ENCODE measurements at places on chromosomes 1 and 21.

DNA sequence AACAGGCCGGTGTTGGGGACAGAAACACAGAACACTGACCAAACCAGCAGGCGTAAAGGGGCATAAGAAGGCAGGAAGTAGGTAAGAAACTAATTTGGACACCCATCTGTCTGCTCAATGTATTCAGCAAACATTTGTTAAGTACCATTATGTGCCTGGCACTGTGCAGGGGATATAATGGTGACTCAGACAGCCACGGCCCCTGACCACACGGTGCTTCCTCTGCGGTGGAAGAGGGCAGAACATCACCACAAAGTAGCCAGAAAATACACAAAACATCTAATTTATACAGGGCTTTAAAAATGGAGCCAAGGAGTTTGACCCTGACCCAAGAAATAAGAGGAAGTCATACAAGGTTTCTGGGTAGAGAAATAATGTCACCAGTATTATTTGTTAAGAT lies 12.9 kb downstream of the DNAJC11 start:
- DNase-seq: no peak

- no peak for DNase-seq
Measured at GRCh38 chr1:92487078-92487605, 417 bp upstream of the GFI1 start.

GRCh38 chr1:178055093-178055492 lies 38.8 kb upstream of the RASAL2 start:
- DNase-seq: no peak

DNA sequence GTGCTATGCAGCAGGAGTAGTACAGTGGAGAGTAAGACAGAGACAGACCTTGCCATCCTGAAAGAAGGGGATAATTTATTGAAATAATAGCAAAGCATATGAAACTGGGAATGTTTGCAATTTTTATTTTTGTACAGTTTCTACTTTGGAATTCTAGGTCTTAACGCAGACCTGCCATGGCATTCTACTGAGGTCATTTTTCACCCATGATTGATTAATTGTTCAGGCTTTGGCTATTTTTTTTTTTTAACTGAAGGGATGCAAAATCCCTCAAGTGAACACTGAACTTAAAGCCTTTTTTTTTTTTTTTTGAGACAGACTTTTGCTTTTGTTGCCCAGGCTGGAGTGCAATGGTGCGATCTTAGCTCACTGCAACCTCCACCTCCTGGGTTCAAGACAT lies 27.1 kb downstream of the MTF2 start:
- DNase-seq: no peak

DNA sequence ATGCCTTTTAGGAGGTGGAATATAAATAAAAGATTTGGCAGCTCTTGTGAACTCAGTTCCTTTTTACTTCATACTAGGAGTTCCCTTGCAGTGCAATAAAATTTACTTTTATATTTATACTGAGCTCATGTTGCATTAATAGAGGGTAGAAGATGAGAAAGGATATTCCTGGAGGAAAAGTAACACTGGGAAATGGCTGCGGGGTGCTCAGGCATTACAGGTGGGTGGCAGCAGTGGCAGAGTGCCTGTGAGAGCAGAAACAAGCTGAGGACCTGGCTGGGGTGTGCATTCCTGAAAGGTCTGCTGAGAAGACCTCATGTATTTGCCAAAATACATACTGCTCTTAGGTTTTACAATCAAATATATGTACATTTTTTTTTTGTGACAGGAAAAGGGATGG lies 126.9 kb downstream of the COQ8A start:
- DNase-seq: no peak

- DNase-seq: no peak
Measured at GRCh38 chr1:31315902-31316301, 19.1 kb downstream of the ZCCHC17 start.

- no peak for DNase-seq
Measured at GRCh38 chr1:190792873-190793272, 315.2 kb upstream of the BRINP3 start.

GRCh38 chr1:87760654-87761053 lies 432.0 kb downstream of the LMO4 start:
- no peak for DNase-seq

- no peak for DNase-seq
Measured at GRCh38 chr1:55214212-55214933, 791 bp downstream of the USP24 start.

GRCh38 chr21:37870221-37870620 lies 46.0 kb downstream of the KCNJ6 start:
- no peak for DNase-seq

GRCh38 chr1:19419691-19420090 lies 65.6 kb downstream of the CAPZB start:
- DNase-seq: no peak

- DNase-seq: no peak
Measured at GRCh38 chr1:87760155-87760554, 431.5 kb downstream of the LMO4 start.

DNA sequence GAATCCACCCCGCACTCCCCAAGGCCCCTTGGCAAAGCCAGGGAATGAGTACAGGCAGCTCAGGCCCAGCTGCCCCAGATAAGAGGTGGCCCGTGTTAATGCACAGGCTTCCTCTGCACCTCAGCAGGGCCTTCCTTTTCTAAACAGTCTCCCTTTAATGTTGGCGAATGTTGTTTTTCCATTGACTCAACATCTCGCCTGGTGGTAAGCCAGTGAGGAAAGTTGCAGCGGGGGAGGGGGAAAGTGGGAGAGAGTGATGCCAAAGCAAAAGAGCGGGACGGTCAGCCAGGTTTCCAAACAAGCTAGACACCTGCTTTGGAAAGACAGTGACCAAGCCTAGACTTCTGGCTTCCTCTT lies 10.3 kb upstream of the PROX1 start:
- no peak for DNase-seq

- DNase-seq: no peak
Measured at GRCh38 chr1:183263886-183264602, 78.0 kb downstream of the LAMC2 start.

- no peak for DNase-seq
Measured at GRCh38 chr1:16115468-16115983, 40.3 kb downstream of the EPHA2 start.

DNA sequence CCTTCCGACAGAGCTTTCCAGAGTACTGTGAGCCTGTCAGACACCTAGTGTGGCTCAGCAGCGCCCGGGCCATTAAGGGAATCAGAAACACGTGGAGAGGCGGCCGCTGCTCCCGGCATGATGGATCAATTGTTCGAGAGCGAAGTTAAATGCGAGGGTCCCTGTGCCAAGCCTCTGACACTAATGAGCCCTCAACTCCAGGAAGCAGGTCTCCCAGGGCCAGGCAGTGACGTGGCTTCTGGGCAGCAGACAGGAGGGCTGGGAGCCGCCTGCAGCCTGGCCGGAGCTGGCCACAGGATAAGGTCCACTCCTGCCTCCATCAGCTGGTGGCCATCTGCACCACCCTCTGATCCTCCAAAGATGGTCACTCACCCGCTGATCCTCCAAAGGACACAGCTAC lies 67.5 kb upstream of the CLDN14 start:
- no peak for DNase-seq

DNA sequence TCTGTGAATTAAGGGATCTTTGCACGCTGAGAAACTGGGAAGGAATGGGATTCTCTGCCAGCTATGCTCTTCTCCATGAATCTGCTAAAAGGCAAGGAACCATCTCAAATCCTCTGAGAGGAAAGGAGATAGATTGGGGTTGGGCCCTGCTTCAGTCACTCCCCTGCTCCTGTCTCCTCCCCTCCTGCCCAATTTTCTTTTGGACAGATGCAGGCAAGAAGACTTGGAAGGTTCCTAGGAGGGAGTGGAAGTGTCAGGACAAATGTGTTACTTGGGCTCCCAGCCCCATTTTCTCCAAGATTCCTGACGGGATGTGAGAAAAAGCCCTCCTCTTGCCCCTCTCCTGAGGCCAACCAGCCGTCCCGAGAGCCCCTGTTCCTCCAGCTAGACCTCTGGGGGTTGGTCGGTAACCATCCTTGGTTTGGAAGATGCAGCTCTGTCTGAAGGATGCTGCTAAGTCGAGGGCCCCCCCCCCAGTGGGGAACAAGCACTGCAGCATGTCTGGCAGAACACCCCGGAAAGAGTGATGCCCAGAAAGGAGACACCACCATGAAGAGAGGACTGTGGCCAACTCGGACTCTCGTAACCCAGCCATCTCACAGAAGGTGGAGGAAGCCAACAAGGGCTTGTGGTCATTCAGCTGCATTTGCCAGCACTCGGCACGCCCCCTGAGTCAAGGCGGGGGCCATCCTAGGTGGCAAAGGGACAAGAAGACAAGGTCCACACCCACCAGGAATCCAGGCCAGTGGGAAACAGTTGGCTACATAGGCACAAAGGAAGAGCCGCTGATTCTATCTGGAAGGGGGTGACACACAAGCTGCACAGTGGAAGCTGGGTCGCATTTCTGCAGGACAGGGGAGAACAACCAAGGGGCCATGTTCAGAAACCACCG lies 43.7 kb downstream of the CDK18 start:
- no peak for DNase-seq

DNA sequence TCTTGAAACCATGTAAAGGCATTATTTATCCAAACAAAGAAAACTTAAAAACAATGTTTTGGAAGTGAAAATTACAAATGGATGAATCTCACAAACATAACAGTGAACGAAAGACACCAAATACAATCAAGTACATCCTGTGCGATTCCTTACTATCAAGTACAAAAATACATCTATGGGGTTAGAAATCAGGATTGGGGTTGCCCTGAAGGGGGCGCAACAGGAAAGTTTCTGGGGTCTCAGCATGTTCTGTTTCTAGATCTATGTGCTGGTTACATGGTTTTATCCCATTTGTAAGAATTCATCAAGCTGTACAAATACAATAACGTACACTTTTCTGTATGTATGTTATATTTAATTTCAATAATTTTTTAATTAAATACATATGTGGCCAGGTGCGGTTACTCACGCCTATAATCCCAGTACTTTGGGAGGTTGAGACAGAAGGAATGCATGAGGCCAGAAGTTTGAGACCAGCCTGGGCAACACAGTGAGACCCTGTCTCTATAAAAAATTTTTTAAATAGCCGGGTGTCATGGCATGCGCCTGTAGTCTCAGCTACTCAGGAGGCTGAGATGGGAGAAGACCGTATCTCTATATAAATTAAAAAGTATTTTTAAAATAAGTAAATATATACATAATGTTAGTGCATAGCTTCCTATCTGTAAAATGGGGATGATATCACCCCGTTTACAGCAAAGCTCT lies 121.5 kb upstream of the SOD1 start:
- no peak for DNase-seq

DNA sequence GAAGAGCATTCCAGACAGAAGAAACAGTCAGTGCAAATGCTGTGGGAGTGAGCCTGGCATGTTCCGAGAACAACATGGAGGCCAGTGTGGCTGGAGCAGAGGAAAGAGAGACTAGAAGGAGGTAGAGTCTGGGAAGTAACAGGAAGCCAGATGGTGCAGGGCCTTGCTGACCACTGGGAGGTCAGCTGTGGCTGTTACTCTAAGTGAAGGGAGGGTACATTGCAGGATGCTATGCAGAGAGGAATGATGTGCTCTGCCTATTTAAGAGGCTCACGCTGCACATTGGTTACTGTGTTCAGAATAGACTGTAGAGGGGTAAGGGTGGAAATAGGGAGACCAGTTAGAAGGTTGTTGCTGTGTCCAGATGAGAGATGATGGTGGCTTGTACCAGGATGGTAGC lies 88.6 kb upstream of the CACNA1E start:
- no peak for DNase-seq

DNA sequence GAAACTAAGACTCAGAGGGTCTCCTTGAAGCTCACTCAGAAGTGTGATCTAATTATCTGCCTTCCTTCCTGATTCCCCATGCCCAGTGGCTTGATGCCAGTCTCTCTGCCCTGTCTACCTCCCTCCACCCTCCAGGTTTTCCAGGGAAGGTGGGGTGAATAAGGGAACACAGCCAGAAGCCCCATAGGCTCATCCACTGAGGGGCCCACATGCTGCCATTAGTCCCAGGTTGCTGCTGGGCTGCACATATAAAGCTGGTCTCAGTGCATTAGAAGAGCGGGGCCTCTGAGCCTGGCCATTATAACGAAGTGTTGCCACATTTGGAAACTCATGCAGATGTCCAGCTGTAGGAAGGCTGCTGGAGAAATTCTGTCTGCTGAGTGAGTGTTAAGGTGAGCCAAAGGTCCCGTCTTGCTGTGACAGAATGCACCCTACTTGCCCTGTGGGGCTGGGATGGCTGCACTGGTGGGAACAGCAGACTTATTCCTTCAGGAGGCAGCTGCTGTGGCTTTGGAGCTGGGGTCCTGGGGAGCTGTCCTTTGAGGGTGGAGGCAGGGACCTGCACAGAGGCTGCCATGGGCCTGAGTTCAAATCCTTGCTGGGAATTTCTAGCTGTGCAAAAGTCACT lies 2.9 kb downstream of the ADORA1 start:
- no peak for DNase-seq

DNA sequence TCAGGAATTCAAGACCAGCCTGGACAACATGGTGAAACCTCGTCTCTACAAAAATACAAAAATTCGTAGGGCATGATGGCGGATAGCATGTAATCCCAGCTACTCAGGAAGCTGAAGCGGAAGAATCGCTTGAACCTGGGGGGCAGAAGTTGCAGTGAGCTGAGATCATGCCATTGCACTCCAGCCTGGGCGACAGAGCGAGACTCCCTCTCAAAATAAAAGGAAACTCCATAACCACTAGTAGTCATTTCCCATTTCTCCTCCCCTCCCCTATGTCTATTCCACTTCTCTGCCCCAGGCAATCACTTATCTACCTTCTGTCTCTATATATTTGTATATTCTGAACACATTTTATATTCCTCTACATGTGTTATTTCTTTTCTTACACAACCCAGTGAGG lies 4.0 kb upstream of the CEP350 start:
- no peak for DNase-seq

GRCh38 chr1:156122519-156123355 lies 8.2 kb downstream of the LMNA start:
- no peak for DNase-seq

DNA sequence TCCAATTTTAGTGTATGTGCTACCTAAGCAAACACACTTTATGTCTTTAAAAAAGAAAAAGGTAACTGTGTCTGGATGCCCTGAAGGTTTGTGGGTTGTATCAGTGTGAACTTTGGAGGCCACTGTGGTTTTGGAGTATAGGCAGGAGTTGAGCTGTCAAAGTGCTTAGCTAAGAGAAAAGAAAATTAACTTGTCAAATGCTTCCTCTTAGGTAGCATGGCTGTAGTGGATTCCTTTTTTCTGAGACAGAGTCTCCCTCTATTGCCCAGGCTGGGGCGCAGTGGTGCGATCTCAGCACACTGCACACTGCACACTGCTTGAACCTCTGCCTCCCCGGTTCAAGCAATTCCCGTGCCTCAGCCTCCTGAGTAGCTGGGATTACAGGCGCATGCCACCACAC lies 11.2 kb upstream of the SLC41A1 start:
- DNase-seq: no peak

- DNase-seq: no peak
Measured at GRCh38 chr1:70210820-70211219, 5.4 kb upstream of the LRRC40 start.

GRCh38 chr1:174206148-174206836 lies 47.0 kb downstream of the RABGAP1L start:
- DNase-seq: no peak

Measured in activated T-cell treated with anti-CD3 and anti-CD28 coated beads for 24 hours (primary cell).